Activated CD4-positive, alpha-beta T cell treated with anti-CD3 and anti-CD28 coated beads, Interleukin-10, Interleukin-2, amounts not matched to agents 100 ng/mL and 50 ng/mL, durations not matched to agents 16 hours and 8 hours (primary cell): ENCODE measurements at places on chromosomes 7 and 10.

DNA sequence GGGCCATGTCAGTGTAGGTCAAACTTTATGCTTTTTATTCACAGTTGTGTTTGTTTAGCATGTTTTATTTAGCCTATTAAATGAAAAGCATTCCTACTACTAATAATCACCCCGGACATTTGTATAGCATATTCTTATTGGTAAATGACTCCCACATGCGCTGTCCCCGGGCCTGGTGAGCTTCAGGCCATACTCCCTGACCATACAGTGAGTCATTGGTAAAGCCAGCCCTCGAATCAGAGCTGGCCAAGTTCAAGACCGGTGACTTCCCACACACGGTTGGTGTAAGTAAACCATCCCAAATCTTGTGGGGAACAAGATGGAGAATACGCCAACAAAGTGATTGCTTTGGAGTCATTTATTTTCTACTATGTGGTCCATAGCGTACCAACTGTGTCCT lies 238.7 kb upstream of the TCF7L2 start:
- DNase-seq: no peak

- no peak for DNase-seq
These were observed 45.7 kb downstream of the ESYT2 start for GRCh38 chr7:158783595-158783994.

GRCh38 chr10:124916098-124916584 lies 25.8 kb upstream of the ZRANB1 start:
- no peak for DNase-seq

GRCh38 chr10:102175415-102175814 lies 23.2 kb downstream of the NOLC1 start:
- DNase-seq: no peak

DNA sequence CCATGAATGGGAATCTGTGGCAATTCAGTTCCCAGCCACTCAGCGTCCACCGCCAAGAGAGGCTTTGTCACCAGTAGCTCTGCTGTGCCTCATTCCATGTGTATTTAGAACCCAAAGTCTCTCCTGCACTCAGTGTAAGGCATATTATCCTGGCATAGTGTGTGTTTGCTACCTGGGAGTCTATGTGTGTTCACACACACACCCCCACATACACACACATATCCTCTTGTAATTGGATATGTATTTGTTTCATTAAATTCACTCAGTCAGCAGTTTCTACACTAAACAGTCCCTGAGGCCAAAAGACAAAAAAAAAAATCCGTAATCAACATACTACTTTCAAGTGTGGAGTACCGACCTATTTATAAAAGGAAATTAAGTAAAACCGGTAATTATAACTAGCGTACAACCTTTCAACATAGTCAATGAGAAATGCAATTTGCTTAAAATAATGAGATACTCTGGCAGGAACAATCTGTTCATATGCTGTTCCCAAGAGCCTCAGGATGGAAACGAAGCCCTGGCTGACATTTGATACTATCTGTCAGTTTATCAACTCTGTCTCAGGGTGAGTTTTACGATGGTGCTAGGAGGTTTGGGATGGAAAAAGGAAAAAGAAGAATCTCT lies 425.8 kb upstream of the CELF2 start:
- no peak for DNase-seq

DNA sequence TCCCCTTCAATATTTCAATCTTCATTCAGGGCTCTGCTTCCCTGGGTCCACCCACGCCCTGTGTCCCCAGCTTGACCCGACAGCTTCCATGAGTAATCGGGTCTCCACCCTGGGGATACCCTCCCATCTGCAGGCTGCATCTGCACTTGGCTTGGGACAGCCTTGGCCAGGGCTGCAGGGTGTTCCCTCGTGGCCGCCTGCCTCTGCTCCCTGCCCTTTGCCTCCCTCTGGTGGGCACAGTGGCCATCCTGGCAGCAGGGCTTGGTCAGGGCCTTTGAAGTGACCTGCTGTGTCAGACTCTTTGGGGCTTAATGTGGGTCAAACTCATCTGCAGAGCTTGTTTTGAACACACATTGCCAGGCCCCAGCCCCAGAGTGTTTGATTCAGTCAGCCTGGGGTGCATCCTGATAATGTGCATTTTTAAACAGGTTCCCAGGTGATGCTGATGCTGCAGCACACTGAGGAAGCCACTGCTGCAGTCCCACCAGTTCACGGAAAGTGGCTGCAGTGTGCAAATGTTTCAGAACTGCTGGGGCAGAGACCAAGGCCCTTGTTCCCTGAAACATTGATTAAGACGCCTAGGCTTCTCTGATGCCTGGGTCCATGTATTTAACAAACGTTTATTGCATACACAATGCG lies 80.7 kb upstream of the SEC61G start:
- peak; percentile 10 for DNase-seq

DNA sequence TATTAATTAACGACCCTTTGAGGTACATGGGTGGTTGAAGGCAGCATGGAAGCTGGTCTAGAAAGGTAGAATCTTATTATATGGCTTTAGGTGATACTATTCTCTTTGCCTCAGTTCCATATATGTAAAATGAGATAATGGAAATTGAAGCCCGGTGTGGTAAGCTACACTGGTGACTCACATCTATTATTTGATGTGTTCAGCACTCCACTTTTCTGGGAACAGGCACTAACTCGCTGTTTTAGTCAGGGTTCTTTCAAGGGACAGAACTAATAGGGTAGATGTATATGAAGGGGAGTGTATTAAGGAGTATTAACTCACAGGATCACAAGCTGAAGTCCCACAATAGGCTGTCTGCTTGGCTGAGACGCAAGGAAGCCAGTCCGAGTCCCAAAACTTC lies 4.4 kb upstream of the TRUB1 start:
- DNase-seq: peak; percentile 59

DNA sequence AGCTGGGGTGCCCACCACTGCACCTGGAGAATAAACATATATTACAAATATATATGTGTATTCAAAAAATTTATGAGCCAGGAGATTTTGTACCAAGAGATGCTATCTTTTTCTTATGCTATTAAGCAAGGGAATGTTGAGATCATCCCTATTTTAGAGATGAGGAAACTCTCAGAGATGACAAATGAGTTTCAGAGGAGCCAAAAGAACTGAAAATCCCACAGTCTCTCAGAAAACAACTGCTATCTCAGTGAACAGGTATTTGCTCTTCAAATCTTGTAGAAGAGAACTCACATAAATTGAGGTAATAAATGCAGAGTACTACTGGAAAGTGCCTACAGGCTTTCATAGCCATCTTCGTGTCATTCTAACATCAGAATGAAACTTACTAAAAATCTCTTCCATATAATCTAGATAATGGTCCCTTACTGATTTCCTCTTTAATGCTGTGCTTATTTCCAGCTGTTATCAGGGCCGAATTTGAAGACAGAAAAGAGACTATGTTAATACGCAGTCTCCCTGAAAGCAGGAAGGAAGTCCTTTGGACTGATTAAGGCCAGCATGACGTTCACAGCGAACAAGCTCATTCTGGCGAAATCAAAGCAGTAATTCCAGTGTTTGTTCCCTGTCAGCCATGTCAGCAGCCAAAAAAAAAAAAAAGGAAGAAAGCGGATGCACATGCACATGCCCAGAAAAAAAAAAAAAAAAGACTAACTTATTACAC lies 29.4 kb upstream of the ANAPC16 start:
- no peak for DNase-seq

GRCh38 chr7:66859794-66860645 lies 61.0 kb upstream of the TMEM248 start:
- peak; percentile 73 for DNase-seq

DNA sequence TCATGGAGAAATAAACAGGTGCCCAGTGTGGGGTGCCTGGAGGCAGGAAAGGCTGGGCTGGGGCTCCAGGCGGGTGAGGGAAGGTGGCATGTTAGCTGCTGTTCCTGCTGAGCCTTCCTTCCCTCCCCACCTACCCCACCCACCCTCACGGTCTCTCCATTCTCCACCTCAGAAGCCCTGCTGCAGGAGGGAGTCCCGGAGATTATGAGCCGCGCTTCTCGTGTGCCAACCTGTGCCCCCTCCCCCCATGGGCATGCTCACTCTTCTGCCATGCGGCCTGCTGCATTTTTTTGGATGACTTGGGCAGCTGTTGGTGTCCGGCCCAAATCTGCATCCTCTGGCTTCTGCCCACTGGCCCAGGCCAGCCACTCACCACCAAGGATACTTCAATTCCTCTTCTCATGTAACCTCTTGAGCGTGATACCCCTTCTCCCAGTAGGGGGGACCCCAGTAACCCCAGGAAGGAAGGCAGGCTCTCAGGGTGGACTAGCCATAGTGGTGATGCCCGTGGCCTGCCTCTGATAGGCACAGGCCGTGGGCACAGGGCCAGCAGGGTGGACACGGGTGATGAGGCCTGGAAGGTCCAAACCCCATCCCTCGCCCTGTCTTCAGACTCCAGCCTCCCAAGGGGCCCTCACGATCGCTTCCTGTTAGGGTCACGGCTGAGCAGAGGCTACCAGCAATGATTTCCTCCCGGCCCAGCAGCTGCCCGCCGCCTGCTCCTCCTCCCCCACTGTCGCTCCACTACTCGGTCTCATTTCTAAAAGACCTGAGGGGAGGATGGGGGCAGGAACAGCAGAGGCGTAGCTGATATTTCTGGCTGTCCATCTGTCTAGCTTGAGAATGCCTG lies 27.8 kb downstream of the UNC5B start:
- DNase-seq: no peak

DNA sequence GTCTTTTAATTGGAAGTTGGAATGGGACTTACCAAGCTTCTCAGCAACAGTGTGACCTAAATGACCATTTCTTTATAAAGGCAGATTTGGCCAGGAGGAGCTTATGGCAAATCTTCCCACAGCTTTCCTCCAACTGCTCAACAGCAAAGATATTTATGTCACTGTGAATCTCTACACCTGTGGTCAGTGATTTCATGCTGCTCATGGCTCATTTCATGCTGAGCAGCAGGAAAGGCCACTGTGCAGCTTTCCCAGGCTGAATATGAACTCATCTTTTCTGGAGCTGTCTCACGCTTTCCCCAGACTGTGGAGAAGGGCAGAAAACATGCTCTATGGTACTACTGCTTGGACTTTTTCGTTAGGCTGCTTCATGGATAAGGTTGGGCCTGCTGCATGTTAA lies 29.8 kb downstream of the CALCR start:
- DNase-seq: no peak

GRCh38 chr7:29230871-29231345 lies 36.3 kb downstream of the CHN2 start:
- no peak for DNase-seq

- no peak for DNase-seq
These were observed 213.2 kb upstream of the MDFIC start for GRCh38 chr7:114708646-114709045.

DNA sequence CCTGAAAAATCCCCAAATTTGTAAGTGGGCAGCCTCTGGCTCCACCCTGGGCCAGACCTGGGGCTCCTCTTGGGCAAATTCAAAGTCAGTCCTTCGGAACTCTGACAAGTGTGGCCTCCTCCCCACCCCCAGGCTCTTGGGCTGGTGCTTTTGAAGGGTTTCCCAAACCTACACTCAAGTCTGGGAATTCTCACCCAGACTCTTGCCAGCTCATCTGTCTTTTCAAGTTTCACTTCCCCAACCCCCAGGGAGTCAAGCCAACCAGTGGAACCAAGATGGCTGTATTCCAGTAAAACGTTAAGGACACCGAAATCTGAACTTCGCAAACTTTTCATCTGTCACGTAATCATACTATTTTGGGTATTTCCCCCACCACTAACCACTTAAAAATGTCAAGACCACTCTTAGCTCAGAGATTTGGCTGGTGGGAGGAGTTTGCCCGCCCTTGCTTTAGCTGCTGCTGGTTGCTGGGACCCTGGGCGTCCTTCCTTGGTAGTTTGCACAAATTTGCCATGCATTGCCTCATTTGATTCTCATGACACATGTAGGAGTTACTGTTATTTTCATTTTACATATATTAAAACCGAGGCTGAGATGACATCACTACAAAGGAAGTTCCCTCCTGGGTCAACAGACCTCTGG lies 1.7 kb upstream of the MYO1G start:
- DNase-seq: peak; percentile 93

DNA sequence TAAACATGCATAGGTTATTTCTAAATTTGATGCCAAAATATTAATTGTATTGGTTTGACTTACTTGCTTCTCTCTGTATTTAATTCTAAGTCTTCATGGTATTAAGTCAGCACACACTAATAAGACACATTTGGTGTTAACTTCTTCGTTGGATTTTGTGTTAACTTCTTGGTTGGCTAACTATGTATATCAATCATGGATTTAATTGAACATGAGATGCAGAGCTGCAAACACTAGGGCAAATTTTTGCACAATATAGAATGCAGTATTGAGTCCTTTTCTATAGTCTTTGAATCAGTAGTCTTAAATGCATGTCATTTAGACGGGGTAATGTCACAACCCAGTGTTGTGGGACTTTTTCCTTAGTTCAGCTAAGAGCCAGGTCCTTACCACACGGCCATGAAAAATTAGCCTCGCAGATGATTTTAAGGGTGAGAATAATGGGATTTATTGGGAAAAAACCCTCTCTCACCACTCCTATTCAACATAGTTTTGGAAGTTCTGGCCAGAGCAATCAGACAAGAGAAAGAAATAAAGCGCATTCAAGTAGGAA lies 142.9 kb upstream of the TRIM24 start:
- DNase-seq: no peak

DNA sequence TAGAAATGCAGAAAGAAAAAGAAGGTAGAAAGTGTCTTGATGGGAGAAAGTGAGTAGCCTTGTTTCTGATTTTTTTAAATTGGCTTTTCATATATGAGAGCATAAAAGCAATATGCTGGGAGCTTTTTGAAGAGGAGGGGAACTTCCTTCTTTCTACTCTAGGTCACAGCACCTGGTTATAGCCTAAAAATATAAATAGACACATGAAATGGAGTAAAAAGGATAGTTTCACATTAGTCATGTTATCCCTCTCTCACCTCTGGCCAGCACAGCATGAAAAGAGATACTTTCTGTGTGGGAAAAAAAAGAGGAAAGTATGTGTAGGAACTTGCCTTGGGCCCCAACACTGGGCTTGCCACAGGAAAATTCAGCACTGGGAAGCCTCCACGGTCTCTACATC lies 292.2 kb upstream of the ZWINT start:
- no peak for DNase-seq

DNA sequence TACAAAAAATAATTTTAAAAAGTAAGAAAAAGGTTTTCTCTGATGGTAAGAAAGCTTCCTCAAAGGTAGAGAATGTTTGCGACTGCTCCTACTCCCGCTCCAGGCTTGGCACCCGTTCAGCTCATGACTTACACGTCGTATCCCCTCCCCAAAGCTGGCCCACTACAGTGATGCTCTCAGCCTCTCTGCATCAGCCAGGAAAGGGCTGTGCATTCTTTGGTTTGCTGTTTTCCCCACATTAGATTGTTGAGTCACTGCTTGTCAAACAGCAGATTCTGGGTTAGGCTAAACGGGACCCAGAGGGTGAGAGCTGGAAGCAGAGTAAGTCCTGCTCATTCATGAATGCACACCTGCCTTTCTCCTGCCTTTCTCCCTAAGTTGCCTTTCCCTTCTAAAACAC lies 54.7 kb upstream of the NMT2 start:
- no peak for DNase-seq
